ENCODE measurements at places on chromosomes 7 and 10.

DNA sequence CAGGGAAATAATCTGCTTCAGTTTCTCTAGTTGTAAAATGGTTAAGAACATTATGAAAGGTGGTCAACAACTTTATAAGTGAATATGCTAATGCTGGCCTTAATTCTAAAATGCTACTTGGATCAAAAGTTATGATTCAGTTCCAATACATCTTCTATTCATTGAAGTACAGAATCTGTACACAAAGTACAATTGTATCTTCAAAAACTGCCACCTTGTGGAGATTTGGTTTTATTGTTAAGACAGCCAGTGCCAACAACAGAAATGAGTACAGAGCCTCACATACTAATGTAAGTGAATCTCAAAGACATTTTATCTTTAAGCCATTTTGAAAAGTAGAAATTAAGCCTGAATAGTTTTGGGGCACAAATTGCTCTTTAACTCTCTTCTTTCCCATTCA lies 194.0 kb downstream of the CFTR start:
- no peak for DNase-seq

GRCh38 chr7:85095806-85096205 lies 91.0 kb downstream of the SEMA3D start:
- no peak for DNase-seq

- peak; percentile 34 for DNase-seq
Measured at GRCh38 chr7:12635830-12636229, 51.6 kb upstream of the ARL4A start.

DNA sequence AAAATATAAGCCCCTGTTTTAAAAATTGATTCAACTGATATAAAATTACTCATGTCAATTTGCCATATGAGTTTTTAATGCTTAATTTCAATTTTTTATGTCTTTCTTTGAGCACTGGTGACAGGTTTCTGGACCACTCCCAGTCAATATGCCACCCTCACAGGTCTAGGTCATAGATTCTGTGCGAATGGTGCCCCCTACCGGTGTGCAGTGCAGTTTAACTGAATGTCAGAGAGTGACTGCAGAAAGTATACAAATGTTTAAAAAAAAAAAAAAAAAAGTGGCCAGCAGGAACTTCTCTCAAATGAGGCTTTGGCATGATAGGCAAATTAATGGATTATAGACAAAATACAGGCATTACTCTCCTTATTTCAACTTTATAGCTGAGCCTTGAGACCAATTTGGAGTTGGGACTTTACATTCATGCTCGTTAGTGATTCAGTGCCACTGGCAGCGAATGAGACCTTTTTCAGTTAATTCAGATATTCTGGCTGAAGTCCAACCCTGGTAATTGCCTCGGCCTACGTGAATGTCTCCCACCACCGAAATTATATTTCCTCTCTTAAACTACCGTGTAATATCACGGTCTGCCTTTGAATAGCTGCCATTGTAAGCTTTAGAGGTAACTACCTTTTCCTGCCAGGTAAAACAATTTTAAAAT lies 427.6 kb downstream of the PHTF2 start:
- DNase-seq, result no peak

DNA sequence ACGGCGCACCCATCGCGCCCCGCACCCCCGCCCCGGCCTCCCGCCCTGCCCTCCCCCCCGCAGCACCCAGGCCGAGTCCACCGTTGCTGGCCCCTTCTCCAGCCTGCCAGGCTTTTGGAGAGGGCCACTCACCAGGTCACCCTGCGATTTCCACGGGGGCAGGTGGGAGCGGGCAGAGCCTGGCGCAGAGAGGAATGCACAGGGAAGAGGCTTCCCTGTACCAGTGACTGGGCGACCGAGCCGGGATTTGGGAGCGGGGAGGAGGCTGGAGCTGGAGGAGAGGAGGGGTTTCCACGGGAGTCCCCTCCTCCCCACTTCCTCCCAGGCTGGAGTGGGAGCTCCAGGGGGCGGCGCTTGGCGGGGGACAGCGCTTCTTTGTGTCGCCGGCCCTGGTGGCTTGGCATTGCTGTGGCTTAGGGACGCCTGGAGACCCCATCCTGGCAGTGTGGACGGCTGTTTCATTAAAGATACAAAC lies 19.3 kb downstream of the TCAF1 start:
- DNase-seq, result no peak

DNA sequence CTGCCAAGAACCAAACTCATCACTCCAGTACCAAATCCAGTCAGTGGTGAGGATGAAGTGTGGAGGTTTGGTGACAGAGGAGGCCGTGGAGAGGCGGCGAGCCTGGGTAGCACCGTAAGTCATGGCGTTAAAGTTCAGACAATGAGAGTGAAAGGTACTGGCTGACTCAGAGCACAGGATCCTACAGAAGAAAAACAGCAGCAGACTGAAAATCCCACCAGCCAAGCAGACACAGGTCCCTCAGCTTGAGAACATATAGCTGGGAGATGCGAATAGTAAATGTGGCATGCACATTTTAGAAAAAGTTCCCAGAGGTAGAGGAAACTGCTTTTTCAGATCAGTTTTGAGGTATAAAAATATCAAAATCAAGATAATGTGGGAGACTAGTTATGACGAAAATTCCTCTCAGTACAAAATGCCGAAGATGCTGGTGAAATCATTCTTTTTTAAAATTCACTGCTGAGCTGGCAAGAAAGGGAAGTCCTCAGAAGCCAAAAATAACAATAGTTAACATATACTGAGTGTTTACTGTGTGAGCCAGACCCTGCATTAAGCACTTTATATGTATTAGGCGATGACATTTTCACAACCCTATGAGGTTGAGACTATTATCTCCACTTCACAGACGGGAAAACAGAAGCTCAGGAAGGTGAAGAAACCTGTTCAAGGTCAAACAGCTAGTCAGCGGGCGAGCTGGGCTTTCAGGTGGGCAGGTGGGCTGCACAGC lies 20.9 kb downstream of the PARP12 start:
- no peak for DNase-seq

- no peak for DNase-seq
Measured at GRCh38 chr10:78802866-78803265, 265.9 kb upstream of the ZMIZ1 start.

GRCh38 chr7:129644634-129645230 lies 33.2 kb downstream of the NRF1 start:
- peak; percentile 36 for DNase-seq

- no peak for DNase-seq
Measured at GRCh38 chr7:101363196-101363733, 590 bp downstream of the COL26A1 start.

GRCh38 chr7:128271942-128272481 lies 30.9 kb downstream of the LEP start:
- no peak for DNase-seq

DNA sequence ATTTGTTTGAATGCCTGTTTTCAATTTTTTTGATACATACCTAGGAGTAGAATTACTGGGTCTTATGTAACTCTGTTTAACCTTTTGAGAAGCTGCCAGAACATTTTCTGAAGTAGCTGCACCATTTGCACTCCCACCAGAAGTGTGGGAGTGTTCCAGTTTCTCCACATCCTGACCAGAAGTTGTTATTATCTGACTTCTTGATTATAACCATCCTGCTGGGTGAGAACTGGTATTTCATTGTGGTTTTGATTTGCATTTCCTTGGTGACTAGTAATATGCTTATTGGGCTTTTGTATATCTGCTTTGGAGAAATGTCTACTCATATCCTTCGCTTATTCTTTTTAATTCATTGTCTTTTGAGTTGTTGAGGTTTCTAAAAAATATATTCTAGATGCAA lies 117.2 kb upstream of the GLCCI1 start:
- no peak for DNase-seq

- no peak for DNase-seq
Measured at GRCh38 chr10:87757685-87758084, 60.3 kb downstream of the ATAD1 start.

- DNase-seq, result no peak
Measured at GRCh38 chr7:134741907-134742635, 37.4 kb upstream of the CALD1 start.

- DNase-seq, result no peak
Measured at GRCh38 chr7:28626624-28627262, 214.4 kb downstream of the CREB5 start.

GRCh38 chr10:103812004-103812403 lies 43.4 kb downstream of the SH3PXD2A start:
- no peak for DNase-seq

DNA sequence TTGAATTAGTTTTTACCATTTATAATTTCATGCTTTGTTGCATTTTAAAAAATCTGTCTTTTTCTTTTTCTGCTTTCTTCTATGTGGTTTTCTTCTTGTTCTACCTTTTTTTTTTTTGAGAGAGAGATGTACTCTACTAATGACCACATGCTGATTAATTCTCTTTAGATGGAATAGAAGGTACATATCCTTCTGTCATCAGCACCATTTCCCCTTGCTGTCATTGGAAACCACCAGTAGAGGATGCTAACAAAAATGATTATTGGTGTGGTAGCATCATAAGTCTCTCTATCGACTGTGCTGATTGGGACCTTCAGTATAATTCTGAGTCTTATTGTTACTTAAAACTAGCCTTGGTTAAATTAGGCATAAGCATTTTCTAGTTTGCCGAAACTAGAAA lies 3.6 kb downstream of the ZEB1 start:
- DNase-seq, result peak; percentile 51

DNA sequence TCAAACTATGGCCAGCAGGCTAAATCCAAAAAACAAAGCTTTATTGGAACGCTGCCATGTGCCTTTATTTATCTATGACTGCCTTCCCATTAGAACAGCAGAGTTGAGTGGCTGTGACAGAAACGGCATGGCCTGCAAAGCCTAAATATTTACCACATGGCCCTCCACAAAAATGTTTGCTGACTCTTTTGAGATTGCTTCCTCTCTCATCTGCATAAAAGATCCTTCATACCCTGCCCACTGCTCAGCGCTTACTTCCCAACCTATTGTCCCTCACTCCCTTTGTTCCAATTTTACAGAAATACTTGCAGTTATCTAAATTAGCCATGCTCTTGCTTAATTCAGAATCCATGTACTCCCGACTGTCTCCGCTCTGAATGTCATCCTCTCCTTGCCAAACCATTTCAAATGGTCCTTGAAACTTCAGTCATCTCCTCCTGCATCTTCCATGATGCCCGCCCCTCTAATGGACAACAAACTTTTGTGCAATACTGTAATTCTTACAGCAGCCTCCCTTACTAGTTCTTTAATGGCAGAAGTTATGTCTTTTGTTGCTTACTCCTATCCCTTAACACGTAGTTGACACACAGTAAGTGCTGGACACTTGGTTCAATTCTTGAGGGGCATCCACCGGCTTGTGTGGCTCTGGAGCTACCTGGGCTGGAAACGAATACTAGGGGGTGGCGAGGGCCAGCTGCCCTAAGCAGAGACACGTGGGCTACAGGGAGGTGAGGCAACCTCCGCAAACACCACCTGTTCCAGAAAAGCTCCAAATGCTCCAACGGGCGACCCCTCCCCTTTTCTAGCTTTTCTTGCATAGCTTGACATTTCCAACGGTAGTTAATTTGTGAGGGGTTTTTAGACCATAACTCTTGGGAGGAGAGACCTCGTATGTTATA lies 832 bp downstream of the XRCC2 start:
- DNase-seq, result no peak

DNA sequence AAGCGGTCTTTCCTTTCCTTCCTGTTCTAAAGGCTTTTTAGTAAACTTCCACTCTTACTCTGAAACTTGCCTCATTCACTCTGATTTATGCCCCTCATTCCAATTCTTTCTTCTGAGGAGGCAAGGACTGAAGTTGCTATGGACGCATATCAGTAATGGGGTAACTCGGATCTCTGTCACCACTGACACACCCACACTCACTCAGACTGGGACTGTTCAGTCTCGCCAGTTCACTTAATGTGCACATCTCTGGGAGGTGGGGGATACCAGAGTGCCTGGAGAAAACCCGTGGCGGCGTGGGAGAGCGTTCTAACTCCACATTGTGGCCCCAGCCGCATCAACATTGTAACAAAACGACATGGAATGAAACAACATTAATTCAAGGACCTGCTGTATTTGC lies 1139.3 kb upstream of the CELF2 start:
- no peak for DNase-seq

GRCh38 chr10:129371541-129371940 lies 95.5 kb upstream of the MGMT start:
- no peak for DNase-seq

GRCh38 chr7:114418117-114418516 lies 3.5 kb downstream of the FOXP2 start:
- DNase-seq, result no peak

DNA sequence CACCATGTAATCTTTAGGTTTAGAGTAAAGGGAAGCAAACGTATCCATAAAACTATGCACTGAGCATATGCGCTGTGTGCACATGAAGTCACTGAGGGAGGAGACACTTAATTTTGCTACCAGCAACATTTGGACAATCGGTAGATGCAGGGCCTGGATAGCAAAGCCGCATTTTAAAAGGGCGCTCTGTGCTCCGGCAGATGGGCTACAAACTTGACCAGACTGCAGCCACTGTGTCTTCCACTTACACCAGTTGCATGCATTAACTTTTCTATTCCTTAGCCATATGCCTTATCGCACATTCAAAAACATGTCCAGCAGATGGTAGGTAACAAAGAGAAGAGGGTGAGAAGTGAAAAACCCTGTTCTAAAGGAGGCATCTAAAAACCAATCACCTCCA lies 18.3 kb downstream of the FAM171A1 start:
- DNase-seq, result no peak

GRCh38 chr7:127252778-127253280 lies at the start of gene GRM8:
GRM8 (minus strand) TSS chr7:127252941.
- DNase-seq, result no peak

GRCh38 chr7:77388055-77388641 lies 28.0 kb downstream of the GSAP start:
- no peak for DNase-seq

DNA sequence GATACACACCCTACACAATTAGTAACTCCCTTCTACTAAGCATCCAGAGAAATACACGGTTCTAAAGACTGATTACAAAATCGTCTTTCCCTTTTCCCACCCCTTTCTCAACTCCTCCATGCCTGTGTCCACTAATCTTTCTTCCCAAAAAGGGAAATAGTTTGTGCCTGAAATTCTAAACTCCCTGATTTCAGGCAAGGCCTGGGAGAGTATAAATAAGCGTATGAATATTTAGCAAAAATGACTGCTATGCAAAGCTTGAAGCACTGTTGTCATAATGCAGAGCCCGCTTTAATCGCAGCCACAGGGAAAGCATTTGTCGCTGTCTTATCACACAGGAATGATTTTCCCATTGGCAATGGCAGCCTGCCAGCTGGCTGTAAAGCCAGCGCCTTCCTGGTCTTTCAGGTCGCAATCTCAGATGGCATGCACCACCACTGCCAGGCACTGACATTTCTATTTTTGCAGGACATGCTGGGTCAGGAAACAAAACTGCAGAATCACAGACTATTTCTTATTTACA lies 142.9 kb upstream of the PCGF5 start:
- DNase-seq, result no peak

DNA sequence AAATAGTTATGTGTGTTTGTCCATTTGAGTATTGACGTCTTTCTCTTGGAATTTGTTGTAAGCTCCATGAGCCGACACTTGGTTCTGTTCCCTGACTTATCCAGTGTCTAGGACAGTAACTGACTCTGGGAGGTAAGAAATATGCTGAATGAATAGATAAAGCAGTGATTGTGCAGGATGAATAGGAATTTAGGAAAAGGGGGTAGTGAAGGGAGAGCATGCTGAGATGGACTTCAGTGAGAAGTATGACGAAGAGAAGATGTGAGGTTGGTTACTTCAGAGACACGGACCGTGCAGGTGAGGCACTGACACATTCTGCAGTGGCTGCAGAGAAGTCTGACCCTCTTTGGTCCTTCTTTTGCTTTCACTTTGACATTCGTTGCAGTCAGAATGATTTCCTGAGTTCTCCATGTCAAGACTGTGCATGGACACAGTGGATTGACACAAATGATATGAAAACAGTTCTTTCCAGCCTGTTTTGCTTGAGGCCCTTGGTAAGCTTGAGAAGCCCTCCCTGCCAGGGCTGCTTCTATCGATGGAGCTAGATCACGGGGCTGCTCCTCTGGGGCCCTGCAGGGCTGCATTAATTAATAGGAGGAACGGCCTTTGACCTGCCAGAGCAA lies 261.5 kb upstream of the SORCS1 start:
- DNase-seq, result no peak

All from CD4-positive, alpha-beta T cell treated with Interleukin-17A for 1 hour (primary cell).